ENCODE measurements at places on chromosomes 4 and X.

- no peak for DNase-seq
These were observed 52.5 kb downstream of the SYNPO2 start for GRCh38 chr4:118941149-118941548.

DNA sequence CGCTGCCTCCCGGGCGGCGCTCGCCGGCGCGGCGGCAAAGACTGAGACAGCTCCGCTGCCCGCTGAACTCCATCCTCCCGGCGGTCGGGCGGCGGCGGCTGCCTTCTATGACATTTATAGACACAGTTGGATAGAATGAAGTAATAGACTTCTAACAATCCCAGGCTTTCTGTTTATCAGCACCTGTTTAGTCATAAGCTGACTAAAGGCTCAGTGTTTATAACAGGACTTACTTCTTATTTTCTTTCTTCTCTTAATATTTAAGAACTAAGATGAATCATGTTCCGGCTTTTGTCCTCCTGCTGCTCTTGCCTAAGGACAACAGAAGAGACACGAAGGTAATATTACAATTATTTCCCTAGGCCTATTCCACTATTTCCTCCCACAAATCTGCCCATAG lies 3.9 kb downstream of the ARL13A start:
- no peak for DNase-seq

DNA sequence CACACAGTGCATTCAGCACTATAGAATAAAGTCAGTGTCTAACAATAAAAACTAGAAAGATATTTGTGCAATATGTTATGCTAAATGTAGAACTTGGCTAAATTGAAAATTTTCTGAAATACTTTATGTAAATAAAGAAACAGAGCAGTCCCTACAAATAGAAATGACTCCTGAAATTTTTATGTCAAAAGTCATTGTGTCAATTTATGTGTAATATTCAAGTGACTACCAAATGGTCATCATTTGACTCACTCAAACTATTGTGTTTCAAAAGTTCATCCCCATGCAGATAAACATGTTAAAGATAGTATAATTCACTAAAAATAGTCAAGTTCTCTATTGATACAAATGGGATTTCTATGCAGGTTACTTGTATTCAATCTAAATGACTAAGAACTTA lies 17.9 kb downstream of the LRBA start:
- no peak for DNase-seq

DNA sequence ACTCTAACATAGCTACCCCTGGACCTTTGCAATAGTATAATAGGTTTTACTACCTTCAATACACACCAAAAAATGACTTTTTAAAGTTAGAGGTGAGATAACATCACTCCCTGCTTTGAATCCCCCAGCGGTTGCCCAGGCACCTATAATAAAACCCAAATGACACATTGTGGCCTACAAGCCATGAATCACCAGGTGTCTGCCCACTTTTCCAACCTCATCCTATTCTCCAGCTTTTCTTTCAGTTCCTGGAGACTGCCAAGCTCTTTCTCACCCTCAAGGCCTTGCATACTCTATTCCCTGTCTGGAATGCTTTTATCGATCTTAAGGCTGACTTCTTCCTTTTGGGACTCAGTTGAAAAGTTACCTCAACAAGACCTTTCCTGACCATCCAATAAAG lies 16.4 kb upstream of the PRSS48 start:
- no peak for DNase-seq

DNA sequence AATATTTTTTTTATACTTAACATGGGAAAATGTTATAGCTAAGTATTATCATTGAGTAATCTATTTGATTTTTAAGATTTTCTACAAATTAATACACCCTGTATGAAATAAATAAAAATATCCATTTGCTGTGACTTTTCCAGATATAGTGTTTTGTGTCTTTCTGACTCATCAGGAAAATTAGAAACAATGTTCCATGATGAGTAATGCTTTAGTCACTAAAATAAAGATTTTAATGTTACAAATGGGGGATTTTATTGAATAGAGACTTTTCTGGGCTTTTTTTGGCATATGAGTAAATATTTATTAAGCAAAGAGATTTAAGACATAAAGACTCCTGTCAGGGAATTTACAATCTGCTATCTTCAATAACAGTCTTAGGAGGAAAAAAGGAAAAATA lies 279.2 kb upstream of the NOCT start:
- DNase-seq: no peak

DNA sequence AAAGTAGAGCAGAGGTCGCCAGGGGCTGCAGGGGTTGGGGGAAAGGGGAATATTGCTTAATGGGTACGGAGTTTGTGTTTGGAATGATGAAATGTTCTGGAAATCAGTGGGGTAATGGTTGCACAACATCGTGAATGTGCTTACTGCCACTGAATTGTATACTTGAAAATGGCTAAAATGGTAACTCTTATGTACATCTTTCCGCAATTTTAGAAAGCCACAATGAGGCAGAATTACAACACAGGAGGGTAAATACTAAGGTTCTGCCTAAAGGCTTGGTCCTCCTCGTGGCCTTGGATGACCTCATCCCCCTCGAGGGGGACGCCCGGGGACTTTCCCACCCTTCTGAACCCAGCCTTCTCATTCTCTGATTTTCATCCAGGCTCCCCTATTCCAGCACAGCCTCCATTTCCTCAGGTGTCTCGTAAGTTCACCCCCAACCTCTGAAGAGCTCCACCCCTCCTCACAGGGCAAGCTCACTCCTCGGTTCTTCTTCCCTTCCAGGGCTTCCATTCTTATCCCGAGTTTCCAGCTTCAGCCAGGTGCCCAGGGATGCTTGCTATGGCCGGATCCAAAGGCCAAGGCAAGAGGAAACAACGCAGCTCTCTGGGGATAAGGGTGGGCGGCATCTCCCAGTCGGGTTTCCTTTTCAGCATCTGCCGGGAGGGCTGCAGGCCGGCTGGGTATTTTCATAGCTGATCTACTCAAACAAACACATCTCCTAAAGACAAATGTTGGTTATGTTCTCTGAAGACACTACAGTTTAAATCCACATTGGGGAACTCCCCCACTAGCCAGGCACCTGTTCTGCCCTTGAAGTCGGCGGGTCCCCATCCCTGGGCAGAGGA lies 71.3 kb upstream of the ACSL1 start:
- DNase-seq: no peak

- DNase-seq: peak; percentile 36
These were observed 20.6 kb upstream of the IRAK1 start for GRCh38 chrX:154040307-154040756.

GRCh38 chr4:47287735-47288134 lies 175.8 kb downstream of the COMMD8 start:
- no peak for DNase-seq

DNA sequence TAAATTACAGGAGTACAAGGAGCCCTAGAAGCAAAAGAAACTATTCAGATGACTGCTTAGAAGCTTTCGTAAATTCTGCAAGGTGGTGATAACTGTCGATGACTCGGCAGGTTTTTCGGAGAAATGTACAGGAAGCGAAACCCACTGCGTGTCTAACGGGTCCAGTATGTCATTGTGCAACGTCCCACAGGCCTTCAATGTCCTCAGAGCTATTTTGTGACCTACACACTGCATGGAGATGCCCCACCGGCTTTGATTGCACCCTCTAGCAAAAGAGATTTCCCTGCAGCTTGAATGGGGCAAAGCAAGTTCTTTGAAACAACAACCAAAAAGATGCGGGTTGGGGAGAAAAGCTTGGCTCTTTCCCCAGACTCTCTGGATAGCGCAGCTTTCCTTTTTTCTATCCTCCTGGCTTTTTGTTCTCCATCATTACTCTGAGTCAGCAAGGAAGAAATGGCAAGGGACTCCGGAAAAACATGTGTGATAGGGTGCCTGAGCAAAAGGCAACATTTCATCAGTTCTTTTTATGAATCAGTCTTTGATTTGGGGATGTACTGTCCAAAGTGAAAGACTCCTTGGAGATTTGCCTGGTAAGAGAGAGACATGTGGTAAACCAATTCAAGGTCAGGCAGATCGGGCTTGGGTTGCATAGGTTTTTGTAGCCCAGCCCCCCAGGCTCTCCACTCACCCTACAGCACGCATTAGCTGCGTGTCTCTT lies 112.0 kb upstream of the TBL1X start:
- DNase-seq: peak; percentile 63

DNA sequence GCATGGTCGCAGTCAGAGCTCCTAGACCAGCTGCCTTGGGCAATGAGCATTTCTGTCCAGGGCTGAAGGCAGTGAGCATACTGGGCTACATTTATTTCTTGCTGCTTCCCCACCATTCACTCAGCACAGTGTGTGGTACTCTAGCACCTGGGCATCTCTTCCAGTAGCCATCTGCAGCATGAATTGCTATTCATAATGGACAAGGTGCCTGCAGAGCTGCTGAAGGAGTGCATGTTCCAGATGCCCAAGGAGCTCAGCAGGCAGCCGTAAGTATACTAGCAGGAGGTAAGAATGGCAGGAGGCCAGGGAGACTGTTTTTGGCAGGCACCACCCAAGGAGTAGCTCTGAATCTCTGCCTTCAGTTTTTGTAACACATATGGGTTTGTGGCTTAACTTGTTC lies 110.4 kb upstream of the RXFP1 start:
- DNase-seq: no peak

GRCh38 chr4:155973639-155974475 lies 20.2 kb upstream of the CTSO start:
- no peak for DNase-seq

GRCh38 chrX:38636949-38637819 lies 75.8 kb downstream of the TSPAN7 start:
- DNase-seq: no peak

DNA sequence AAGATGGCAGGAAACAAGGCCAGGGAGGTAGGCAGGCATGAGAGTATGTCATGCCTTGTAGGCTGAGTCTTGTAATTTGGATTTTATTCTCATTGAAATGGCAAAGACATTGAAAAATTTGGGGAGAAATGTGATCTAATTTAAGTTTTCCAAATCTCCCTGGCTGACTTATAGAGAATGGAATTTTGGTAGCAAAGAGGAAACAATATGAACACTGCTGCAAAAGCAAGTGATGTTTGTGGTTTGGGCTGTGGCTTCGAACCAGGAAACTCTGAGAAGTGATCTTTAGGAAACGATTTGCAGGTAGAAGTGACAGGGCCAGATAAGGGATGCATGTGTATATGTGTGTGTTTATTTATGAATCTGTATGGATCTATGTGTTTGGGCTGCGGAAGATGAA lies 35.6 kb downstream of the ARSJ start:
- DNase-seq: no peak

DNA sequence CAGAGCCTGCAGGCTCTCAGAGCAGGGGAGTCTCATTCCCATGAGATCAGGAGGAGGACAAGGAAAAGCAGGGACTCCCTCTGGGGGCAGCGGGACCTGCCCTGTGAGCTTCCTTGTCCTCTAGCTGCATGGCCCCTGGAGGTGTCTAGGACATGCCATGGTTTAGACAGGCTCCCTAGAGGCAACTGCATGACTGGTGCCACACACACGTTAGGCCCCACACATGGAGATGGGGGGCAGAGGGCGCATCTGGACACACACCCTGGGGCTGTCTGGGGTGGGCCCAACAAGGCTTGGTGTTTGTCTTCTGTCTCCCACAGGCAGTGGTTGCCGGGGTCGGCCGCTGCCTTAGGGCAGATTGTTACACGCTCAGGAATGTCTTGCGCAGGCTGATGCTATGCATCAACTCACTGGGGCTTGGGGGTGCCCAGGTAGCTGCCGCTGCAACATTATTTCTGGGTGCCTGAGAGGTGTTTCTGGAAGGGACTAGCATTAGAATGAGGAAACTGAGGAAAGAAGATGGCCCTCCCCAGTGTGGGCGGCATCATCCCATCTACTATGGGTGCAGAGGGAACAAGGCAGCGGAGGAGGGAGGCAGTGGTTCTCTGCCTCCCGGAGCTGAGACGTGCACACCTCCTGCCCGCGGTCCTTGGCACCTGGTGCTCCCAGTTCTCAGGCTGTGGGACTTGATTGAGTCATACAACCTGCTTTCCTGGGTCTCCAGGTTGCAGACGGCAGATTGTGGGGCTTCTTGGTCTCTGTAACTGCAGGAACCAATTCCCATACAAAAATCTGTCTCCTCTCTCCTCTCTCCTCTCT lies 32.1 kb upstream of the GPR78 start:
- DNase-seq: no peak

DNA sequence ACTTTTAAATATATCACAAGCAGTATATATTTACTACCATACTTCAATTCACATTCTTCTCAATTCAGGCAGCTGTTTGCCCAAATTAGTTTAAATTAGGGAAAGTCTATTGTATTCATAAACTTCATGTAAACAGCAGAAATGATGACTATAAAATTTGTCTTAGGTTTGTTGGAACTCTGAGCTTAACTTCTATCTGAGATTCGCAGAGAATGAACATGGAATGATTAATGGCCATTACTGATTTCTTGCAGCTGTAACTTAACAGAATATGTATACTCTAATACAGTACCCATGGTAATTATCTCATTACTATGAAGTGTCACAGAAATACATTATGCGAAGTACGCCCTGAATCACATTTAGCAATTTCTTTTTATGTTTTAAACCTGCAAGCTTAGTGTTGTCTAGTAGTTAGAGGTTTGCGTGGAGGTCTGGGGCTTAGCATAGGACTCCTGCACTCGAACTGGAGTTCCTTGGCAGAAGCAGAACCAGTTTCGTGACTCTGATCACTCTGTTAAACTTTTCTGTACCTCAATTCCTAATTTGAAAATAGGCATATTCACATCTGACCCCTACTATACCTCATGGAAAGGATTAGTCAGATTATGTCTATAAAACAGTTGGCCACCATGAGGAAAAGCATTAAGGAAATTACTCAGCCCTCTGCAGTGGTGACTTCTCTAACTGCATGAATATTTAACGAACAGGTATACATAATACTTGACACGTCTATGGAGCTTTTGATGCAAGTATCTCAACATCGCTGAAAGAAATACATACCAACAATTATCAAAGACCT lies 243.2 kb downstream of the MGST2 start:
- no peak for DNase-seq

- DNase-seq: no peak
These were observed 121.2 kb upstream of the NAP1L5 start for GRCh38 chr4:88818631-88819470.

GRCh38 chrX:24479924-24480323 lies 14.8 kb downstream of the PDK3 start:
- no peak for DNase-seq

GRCh38 chr4:42819863-42820514 lies 72.5 kb upstream of the GRXCR1 start:
- DNase-seq: no peak

GRCh38 chr4:140743194-140743931 lies 12.8 kb downstream of the TBC1D9 start:
- no peak for DNase-seq

GRCh38 chr4:98861100-98861884 lies 67.6 kb downstream of the EIF4E start:
- DNase-seq: no peak

- DNase-seq: no peak
These were observed 19.8 kb downstream of the MAOB start for GRCh38 chrX:43862434-43862833.

DNA sequence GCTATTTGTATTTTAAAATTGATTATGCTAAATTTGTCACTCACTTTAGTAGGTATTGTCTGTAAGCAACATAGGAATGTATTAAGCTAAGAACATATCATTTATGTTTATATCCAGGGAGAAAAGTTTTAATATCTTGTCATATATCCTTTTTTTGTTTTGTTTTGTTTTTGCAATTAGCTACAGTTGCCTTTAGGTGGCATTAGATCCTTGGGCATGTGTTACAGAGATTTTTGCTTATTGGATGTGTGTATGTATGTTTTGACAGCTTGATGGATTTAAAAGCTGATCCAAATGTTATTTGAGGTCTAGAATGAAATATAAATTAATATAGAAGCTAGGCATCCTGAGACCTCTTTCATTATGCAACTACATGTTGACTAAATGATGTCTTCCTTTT lies 36.1 kb upstream of the OTUD4 start:
- DNase-seq: no peak

GRCh38 chr4:33085709-33086108 lies 2365.5 kb downstream of the PCDH7 start:
- no peak for DNase-seq
